ENCODE measurements at places on chromosomes 5 and 9.
A peak's percentile ranks its signal among the peaks of the same experiment; 100 is the strongest.

DNA sequence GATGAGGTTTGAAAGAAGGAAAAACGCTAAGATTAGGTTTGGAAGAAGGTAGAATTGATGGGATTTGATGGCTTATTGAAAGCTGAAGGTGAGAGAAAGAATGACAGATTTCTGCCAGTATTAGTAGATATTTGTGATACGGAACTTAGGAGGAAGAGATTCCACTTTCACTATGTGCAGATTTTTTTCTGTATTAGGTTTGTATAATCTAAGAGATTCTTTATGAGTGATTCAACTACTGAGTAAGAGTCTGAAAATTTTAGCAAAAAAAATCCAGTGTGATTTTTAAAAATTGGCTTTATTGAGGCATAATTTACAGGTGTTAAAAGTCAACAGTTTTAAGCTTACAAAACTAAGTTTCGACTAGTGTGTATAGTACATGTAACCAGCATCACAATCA is 54.1 kb downstream of the AP3S1 start:
- no peak overlapping the region for H3K4me3 ChIP-seq
- ATAC-seq, result no peak
- no peaks in the 10 kb centered on the region for H3K4me1 ChIP-seq

DNA sequence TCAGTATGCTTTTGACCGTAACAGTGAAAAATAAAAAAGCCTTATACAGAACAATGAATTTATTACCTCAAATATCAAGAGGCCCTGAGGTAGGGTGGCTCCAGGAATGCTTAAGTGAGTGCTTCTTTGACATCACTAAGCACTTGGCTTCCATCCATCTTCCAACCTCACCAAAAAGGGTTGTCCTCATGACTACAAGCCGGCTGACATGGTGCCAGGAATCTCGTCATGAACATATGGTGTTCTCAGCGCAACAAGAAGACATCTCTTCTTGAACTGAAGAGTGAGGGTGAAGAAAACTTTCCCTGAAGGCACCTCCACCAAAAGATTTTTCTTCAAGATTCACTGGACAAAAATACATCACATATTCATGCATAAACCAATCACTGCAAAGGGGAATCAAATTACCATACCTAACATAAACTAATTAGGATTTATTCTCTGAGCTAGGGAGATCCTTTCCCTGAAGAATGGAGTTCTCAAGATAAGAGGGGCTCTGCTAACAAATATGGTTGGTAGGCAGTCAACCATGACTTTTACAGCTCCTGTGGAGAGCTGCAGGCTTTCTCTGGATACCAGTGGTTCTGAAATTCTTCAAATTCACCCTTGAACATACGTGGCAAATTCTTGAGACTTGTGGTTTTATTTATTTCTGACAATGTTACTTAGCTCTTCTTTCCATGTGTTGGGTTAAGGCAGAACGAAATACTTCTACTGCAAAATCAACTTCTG is 49.5 kb downstream of the AGXT2 start:
- no peak for ATAC-seq
- H3K27ac ChIP-seq, result no peak overlapping the region
- H3K4me3 ChIP-seq, result no peak overlapping the region
- peaks cover 27% of the 10 kb centered on the region for H3K27me3 ChIP-seq
- H3K4me1 ChIP-seq, result no peaks in the 10 kb centered on the region

- no peaks in the 10 kb centered on the region for H3K4me1 ChIP-seq
- H3K36me3 ChIP-seq, result no peaks in the 10 kb centered on the region
- no peak overlapping the region for H3K27ac ChIP-seq
- peaks cover 38% of the 10 kb centered on the region for H3K27me3 ChIP-seq
These were observed 1.8 kb upstream of the AQP7 start for GRCh38 chr9:33403941-33404787.

DNA sequence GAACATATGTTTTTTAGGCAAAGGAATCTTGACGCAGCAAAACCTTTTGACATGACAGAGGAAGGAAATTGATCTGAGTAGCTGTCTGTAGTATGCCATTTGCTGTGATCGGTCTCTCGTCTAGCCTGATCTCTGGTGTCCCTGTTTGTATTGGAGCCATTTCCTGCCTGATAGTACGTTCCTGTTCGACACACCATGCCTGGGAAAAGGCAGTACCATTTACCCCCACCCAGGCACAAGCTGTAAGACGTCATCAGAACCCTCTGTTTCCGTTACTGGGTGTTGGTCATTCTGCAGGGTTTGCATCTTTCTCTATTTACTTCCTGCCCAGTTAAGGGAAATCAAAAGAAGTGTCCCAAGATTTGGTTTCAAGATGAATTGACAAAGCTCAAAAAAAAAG is 129.7 kb downstream of the CEMIP2 start:
- H3K4me3 ChIP-seq, result peak overlapping the region; percentile 40
- peak overlapping the region; percentile 33 for H3K27ac ChIP-seq
- no peaks in the 10 kb centered on the region for H3K36me3 ChIP-seq
- H3K4me1 ChIP-seq, result peaks cover 26% of the 10 kb centered on the region
- no peaks in the 10 kb centered on the region for H3K27me3 ChIP-seq

- no peaks in the 10 kb centered on the region for H3K36me3 ChIP-seq
- no peaks in the 10 kb centered on the region for H3K27me3 ChIP-seq
- ATAC-seq, result no peak
- H3K4me3 ChIP-seq, result no peak overlapping the region
- H3K27ac ChIP-seq, result no peak overlapping the region
- peaks cover 12% of the 10 kb centered on the region for H3K4me1 ChIP-seq
These were observed 7.8 kb upstream of the ANXA1 start for GRCh38 chr9:73143711-73144328.

GRCh38 chr5:54691656-54692055 is 174.1 kb downstream of the SNX18 start:
- H3K27ac ChIP-seq, result peak overlapping the region; percentile 56
- peaks cover 38% of the 10 kb centered on the region for H3K4me1 ChIP-seq
- H3K4me3 ChIP-seq, result no peak overlapping the region
- H3K36me3 ChIP-seq, result peaks cover 6% of the 10 kb centered on the region

- no peaks in the 10 kb centered on the region for H3K27me3 ChIP-seq
- peaks cover 22% of the 10 kb centered on the region for H3K4me1 ChIP-seq
- H3K27ac ChIP-seq, result no peak overlapping the region
- peaks cover 12% of the 10 kb centered on the region for H3K36me3 ChIP-seq
- no peak overlapping the region for H3K4me3 ChIP-seq
- ATAC-seq, result no peak
These were observed 1.6 kb upstream of the ZFP62 start for GRCh38 chr5:180862645-180863044.

GRCh38 chr5:159393854-159394274 is 63.6 kb upstream of the IL12B start:
- no peak overlapping the region for H3K27ac ChIP-seq
- peaks cover 24% of the 10 kb centered on the region for H3K36me3 ChIP-seq
- H3K27me3 ChIP-seq, result no peaks in the 10 kb centered on the region
- no peak for ATAC-seq

DNA sequence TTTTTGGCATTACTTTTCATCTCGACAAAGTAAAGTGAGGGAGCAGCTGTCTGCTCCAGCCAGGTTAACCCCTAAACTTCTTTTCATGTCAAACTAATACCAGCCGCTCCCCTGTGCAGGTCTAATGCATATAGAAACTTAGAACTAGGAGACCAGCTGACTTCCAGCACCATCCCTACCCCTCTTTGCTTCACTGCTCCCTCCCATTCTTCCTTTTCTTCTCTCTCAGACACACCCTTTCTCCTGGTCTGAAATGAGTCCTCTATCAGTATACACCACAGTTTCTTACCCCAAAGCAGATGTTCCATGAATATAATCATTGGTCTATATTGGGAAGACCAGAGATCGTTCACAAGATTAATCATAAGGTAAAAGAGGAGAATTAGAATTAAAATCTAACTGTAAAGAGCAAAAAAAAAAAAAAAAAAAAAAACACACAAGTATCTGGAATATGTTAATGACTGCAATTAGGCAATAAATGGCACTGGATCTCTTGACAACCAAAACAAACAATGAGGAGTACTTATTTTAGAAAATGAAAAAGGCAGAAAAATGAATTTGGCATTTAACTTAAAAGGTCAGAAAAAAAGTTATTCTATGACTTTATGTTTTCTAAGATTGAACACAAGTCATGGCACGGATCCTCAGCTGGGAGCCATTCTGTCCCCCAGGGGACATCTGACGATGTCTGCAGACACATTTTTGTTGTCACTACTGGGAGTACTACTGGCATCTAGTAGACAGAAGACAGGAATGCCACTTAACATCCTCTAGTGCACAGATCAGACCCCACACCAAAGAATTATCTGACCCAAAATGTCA is 209.8 kb downstream of the PJA2 start:
- H3K27ac ChIP-seq, result no peak overlapping the region
- no peaks in the 10 kb centered on the region for H3K27me3 ChIP-seq
- ATAC-seq, result no peak
- no peak overlapping the region for H3K4me3 ChIP-seq

- peaks cover 18% of the 10 kb centered on the region for H3K27me3 ChIP-seq
- no peaks in the 10 kb centered on the region for H3K36me3 ChIP-seq
- H3K4me1 ChIP-seq, result peaks cover 32% of the 10 kb centered on the region
- no peak overlapping the region for H3K27ac ChIP-seq
- H3K4me3 ChIP-seq, result no peak overlapping the region
- no peak for ATAC-seq
These were observed 10.2 kb upstream of the LCP2 start for GRCh38 chr5:170307575-170308465.

- ATAC-seq, result no peak
- no peak overlapping the region for H3K4me3 ChIP-seq
- H3K36me3 ChIP-seq, result no peaks in the 10 kb centered on the region
- no peaks in the 10 kb centered on the region for H3K27me3 ChIP-seq
- H3K4me1 ChIP-seq, result no peaks in the 10 kb centered on the region
- no peak overlapping the region for H3K27ac ChIP-seq
These were observed 82.5 kb downstream of the ADCY2 start for GRCh38 chr5:7478459-7478858.

DNA sequence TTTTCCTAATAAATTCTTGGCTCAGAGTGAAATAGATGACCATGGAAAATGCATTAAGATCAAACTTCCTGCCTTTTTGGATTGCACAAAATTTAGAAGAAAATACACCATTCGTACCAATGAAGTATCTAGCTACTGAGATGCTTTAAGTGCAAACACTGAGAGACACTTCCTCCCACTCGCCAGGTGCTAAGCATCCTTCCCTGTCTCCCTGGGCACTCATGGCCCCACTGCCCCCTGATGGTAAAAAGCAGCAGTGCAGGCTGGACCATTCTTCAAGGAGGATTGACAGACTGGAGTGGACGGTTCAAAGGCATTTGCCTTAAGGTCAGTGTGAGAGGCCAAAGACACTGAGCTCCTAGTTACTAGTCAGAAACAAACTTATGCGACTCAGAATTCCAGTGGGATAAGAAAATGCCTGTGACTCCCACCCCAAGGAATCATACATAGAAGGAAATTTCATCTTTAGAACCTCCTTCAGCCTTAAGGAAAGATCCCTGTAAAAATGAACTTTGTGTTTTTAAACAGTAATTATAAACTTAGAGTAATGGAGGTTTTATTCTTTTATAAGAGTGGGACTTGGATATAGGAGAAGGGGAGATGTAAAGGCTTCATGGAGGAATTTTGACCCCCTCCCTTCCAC is 86.0 kb upstream of the SLC30A5 start:
- no peaks in the 10 kb centered on the region for H3K36me3 ChIP-seq
- H3K27ac ChIP-seq, result no peak overlapping the region
- peak; percentile 78 for ATAC-seq
- H3K4me3 ChIP-seq, result no peak overlapping the region
- H3K27me3 ChIP-seq, result peaks cover 67% of the 10 kb centered on the region

GRCh38 chr5:89457411-89458331 is 574.7 kb upstream of the MEF2C start:
- H3K4me1 ChIP-seq, result peaks cover 21% of the 10 kb centered on the region
- ATAC-seq, result no peak
- peak overlapping the region; percentile 70 for H3K27ac ChIP-seq
- H3K36me3 ChIP-seq, result peaks cover 5% of the 10 kb centered on the region

- no peak overlapping the region for H3K27ac ChIP-seq
- ATAC-seq, result no peak
- no peaks in the 10 kb centered on the region for H3K36me3 ChIP-seq
- no peak overlapping the region for H3K4me3 ChIP-seq
These were observed 184.6 kb upstream of the MAP1B start for GRCh38 chr5:71922584-71923106.

DNA sequence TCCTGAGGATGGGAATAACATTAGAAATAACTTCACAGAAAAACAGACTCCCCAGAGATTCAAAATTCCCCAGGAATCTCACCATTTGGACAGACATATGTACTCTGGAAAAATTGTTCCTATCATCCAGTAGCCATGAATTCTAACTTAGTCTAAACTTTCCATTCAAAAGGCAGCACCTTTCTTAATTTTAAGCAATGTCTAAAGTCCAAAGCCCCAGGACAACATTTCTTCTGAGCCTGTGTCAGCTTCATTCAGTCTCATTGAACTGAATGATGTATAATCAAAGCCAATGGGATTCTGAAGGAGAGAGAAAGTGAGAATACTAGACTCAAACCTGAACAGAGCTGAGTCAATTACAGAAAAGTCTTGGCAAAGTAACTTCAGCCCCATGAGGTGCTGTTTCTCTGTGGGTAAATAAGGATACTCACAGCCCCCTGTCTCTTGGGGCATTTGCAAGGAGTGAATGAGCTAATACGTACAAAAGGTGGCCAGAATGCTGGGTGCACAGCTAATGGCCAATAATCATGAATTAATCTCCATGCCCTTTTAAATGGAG is 140.6 kb downstream of the SEMA5A start:
- no peak for ATAC-seq
- H3K4me1 ChIP-seq, result no peaks in the 10 kb centered on the region
- no peaks in the 10 kb centered on the region for H3K27me3 ChIP-seq
- H3K4me3 ChIP-seq, result no peak overlapping the region
- no peak overlapping the region for H3K27ac ChIP-seq

GRCh38 chr5:29262339-29263123 is 1931.0 kb upstream of the CDH6 start:
- no peak overlapping the region for H3K4me3 ChIP-seq
- H3K4me1 ChIP-seq, result no peaks in the 10 kb centered on the region
- H3K27ac ChIP-seq, result no peak overlapping the region
- H3K36me3 ChIP-seq, result no peaks in the 10 kb centered on the region

Measured in stimulated activated memory B cell treated with anti-CD40 and anti-IgM and Interleukin-4, amounts not matched to agents 10 μg/mL and 1 μg/mL and 100 μg/mL, for 72 hours (primary cell).